ENCODE measurements at places on chromosomes 2 and 18. TPM values are rescaled to one million over a fixed set of nuclear protein-coding genes. Genes with fewer than 3 reads are reported as not detected.

The LIPG gene
- 11.0 TPM for total RNA-seq

DNA sequence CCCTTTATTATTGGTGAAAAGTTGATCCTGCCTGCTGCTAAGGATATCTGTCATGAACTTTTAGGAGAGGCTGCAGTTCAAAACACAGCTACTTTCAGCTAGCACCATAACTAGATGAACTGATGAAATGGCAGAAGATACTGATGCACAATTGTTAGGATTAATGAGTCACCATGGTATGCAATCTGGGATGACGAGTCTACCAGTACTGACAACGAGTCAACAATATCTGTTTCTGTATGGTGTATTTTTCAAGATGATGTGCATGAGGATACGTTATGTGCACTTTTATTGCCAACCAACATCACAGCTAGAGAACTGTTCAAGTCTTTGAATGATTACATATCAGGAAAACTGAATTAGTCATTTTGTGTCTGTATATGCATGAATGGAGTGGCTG, 68.7 kb downstream of the NETO1 start:
- no peaks in the 10 kb centered on the region for H3K27me3 ChIP-seq
- H3K27ac ChIP-seq, result no peak overlapping the region
- DNase-seq, result peak; percentile 5
- H3K36me3 ChIP-seq, result no peaks in the 10 kb centered on the region

The VWA3B gene
- not detected for total RNA-seq

DNA sequence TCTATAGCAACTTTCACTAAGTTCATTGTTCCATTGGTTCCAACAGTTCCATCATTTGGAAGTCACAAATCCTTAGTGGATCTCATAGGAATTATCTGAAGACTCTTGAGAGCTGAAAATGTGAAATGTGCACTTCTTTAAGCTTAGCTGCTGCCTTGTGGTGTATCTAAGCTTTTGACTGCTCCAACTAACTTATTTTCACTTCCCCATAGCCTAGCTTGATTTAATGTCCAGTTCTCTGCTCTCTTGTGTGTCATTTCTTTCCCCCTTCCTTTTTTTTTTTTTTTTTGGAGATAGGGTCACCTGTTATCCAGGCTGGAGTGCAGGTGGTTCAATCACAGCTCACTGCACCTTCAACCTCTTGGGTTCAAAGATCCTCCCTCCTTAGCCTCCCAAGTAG, 34.9 kb upstream of the CD302 start:
- H3K36me3 ChIP-seq, result no peaks in the 10 kb centered on the region
- H3K4me3 ChIP-seq, result no peak overlapping the region
- no peaks in the 10 kb centered on the region for H3K27me3 ChIP-seq
- H3K4me1 ChIP-seq, result no peaks in the 10 kb centered on the region
- H3K27ac ChIP-seq, result no peak overlapping the region

DNA sequence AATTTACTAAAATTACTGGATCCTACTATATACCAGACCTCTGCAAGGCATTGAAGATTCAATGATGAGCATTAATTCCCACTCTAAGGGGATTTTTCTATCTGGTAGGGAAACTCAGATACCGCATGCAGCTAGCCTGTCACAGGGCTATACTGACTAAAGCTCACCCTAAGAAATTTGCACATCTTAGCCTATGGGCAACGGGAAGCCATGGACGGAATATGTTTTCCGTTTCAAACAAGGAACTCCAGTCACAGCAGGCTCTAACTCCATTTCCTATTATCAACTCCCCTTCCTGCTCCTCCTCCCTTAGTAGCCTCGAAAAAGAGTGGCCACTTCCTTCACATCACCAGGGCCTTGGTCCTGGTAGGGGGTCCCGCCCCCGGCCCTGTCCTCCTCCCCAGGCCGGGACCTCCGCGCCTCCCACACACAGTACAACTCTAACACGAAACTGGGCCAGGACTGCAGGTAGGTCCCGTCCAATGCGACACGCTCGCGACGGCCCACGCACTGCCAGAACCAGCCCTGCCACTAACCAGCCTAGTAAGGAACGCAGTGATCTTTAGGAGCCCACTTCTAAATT, 659 bp upstream of the COX5B start:
- peaks cover 13% of the 10 kb centered on the region for H3K4me1 ChIP-seq
- H3K27me3 ChIP-seq, result peaks cover 2% of the 10 kb centered on the region
- peaks cover 15% of the 10 kb centered on the region for H3K36me3 ChIP-seq
- peak; percentile 7 for DNase-seq
- peak overlapping the region; percentile 90 for H3K4me3 ChIP-seq
- H3K27ac ChIP-seq, result peak overlapping the region; percentile 79

GRCh38 chr2:31161637-31162036, 23.4 kb upstream of the GALNT14 start:
- H3K27ac ChIP-seq, result no peak overlapping the region
- DNase-seq, result no peak
- H3K36me3 ChIP-seq, result no peaks in the 10 kb centered on the region
